ENCODE measurements at places on chromosomes 3 and 15. TPM values are rescaled to one million over a fixed set of nuclear protein-coding genes. Genes with fewer than 3 reads are reported as not detected.

HYKK gene
- total RNA-seq = 5.6 TPM

ACKR2 gene
- not detected for total RNA-seq

A4GNT gene
- total RNA-seq = not detected

GRCh38 chr3:115217678-115218451, 70.8 kb upstream of the ZBTB20 start:
- peak; percentile 71 for DNase-seq

- DNase-seq = no peak
These were observed 105.1 kb downstream of the MECOM start for GRCh38 chr3:169558371-169558770.

Measured in IMR-90 (cell line).